ENCODE measurements at places on chromosomes 13 and 19.
A peak's percentile ranks its signal among the peaks of the same experiment; 100 is the strongest.

- peak; percentile 82 for DNase-seq
Observed at GRCh38 chr19:7799640-7800355, 30.2 kb upstream of the EVI5L start.

GRCh38 chr13:114151565-114152284 is 19.3 kb upstream of the RASA3 start:
- DNase-seq, result peak; percentile 93

- DNase-seq, result no peak
Observed at GRCh38 chr13:38173403-38173802, 176.2 kb upstream of the UFM1 start.

DNA sequence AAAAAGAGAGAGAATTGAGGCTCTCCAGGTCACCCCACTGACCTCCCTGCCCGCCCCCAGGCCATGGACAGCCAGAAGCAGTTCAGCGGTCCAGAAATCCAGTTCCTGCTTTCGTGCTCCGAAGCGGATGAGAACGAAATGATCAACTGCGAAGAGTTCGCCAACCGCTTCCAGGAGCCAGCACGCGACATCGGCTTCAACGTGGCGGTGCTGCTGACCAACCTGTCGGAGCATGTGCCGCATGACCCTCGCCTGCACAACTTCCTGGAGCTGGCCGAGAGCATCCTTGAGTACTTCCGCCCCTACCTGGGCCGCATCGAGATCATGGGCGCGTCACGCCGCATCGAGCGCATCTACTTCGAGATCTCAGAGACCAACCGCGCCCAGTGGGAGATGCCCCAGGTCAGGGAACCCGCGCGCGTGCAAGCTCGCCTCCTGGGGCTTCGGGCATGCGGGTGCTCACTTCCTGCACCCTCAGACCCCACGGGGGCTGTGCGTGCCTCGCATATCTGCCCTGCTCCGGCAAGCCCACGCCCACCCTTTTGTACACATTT is 56.6 kb downstream of the MAP4K1 start:
- no peak for DNase-seq

DNA sequence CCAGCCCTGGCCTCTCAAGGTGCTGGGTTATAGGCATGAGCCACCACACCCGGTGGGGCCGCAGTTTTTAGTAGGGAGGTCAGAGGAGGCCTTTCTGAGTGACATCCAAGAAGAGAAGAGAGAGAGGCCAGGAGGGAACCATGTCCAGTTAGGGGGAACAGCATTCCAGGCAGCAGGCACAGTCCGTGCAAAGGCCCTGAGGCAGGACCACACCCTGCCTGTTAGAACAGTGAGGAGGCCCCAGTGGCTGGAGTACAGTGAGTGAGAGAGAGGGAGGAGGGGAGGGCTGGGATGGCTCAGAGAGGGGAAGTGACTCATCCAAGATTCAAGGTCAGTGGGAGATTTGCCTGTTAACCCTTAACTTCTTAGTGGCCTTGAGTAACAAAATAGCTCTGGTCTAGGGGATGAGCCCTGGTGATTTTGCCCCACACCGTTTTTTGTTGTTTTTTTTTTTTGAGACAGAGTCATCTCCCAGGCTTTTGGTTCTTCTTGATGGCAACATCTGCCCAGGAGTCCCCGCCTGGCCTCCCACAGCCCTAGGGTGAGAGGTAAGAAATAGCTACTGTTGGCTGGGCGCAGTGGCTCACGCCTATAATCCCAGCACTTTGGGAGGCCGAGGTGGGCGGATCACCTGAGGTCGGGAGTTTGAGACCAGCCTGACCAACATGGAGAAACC is 2.7 kb upstream of the PLIN3 start:
- peak; percentile 99 for DNase-seq

GRCh38 chr19:40348125-40348913 is at the start of the genes C19orf47 and PLD3:
TSS of gene C19orf47 (minus strand) at chr19:40348397. CDS start at chr19:40341857, 6,540 bp downstream.
TSS of gene PLD3 (plus strand) at chr19:40348695. CDS start at chr19:40366484, 17,789 bp downstream.
- DNase-seq, result peak; percentile 99

DNA sequence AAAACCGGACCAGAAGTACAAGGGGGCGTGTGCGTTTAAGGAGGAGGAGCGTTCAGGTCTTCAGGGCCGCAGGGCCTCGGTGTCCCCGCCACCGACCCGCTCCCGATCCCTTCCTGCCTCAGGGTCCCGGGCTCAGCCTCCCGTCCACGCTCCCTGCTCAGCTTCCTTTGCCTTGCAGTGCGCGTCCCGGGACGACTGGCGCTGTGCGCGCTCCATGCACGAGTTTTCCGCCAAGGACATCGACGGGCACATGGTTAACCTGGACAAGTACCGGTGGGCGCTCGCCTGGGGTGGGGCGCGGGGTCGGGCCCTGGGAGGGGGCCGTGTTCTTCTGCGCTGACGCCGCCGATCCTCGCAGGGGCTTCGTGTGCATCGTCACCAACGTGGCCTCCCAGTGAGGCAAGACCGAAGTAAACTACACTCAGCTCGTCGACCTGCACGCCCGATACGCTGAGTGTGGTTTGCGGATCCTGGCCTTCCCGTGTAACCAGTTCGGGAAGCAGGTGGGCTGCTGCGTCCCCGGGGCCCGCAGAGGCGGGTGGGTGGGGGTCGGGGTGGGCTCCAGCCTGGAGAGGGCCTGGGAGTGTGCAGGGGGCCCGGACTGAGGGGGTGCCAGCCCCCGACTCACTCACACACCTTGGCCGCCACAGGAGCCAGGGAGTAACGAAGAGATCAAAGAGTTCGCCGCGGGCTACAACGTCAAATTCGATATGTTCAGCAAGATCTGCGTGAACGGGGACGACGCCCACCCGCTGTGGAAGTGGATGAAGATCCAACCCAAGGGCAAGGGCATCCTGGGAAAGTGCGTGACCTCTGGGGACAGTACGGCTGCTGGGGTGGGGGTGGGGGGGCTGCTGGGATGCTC is 1.4 kb downstream of the GPX4 start:
- peak; percentile 62 for DNase-seq

GRCh38 chr13:41064493-41064892 is 3.2 kb downstream of the WBP4 start:
- peak; percentile 41 for DNase-seq

DNA sequence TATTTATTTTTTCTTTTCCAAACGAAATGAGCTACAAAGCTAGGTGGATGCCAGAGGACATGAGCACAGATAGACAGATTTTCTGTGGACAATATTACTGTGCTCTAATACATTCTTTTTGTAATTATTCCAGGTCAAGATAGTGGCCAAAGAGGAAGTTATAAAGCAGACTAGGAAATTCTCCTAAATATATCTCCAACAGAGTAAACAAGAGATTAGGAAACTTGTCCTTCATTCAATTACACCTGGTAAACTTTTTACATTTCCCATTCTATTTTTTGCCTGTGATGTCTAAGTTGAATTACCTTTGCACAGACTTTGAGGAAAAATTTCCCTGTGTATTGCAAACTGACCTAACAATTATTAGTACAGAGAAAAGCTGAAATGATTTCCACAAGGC is 905.5 kb upstream of the PCDH20 start:
- no peak for DNase-seq

DNA sequence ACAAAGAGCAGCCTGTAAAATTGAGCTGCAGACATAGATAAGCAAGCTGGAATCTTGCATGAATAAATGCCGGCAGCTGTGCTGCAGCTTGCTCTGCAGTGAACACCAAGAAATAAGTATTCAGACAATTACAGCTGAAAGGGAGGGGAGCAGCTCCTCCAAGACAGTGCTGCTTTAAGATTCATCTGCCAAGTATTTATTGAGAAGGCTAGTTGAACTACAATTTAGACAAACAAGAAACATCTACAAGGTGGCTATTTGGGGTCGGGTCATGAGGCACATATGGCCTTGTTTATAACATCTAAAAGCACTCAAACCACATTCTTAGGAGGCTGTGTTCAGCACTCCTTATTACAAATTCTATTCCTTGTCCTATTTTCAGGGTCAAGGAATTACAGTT is 34.9 kb downstream of the ZNF726 start:
- no peak for DNase-seq

DNA sequence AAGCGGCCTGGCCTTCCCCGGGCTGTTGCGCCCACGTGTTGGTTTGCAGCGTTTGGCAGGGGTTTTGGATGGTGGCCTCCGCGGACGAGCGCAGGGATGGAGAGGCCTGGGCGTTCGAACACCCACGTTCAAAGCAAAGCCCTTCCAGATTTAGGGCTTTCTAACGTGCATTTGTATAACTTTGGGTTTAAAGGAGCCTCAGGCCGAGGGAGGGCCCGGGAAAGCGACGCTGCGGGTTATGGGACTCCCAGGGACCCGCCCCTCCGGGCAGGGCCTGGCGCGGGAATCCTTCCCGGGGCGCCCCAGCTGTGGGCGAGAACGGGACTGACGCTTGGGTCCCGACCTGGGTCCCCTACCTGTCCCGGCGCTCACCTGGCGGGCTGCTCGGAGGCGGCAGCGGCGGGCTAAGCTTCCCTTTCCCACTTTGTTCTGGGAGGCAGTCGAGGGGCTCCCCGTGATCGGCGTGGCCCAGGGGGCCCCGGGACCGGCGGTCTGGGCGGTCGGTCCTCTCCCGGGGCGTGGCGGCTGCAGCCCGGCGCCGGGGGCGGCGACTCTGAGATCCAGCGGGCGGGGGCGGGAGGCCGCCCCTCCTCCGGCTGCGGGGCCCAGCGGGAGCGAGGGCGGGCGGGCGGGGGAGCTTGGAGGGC is at the start of gene FBXO17:
Gene FBXO17, minus strand, starts transcription at position 529 of the 647 bp plus-strand sequence. CDS start 25,423 bp downstream, outside the sequence.
- DNase-seq, result peak; percentile 51

- peak; percentile 93 for DNase-seq
Observed at GRCh38 chr13:110017379-110017778, 231.0 kb upstream of the IRS2 start.

GRCh38 chr19:10936661-10937084 is 8.1 kb downstream of the TIMM29 start:
- DNase-seq, result peak; percentile 84
